ENCODE measurements at places on chromosomes 2 and 18.

- DNase-seq: no peak
Observed at GRCh38 chr2:132279344-132279743, 117.6 kb upstream of the ANKRD30BL start.

- DNase-seq: no peak
Observed at GRCh38 chr2:208297961-208298360, 31.9 kb downstream of the PIKFYVE start.

DNA sequence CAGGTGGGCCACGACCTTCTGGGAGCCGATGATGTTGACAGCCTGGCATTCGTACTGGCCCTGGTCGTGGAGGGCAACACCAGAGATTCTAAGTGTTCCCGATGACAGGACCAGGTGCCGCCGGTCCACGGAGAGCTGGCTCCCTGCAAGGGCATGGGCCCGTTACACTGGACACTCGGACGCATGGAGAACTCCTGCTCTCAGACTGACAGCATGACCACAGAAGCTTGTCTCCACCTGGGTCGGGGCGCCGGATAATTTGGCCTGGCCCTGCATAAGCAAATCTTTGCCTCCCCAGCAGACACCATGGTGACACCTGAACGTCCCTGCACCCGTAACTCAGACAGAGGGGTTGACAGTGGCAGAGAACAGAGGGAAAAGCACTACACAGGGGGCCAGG lies 80.7 kb downstream of the PXDN start:
- DNase-seq: no peak

GRCh38 chr2:238692562-238692961 lies 155.3 kb upstream of the TWIST2 start:
- DNase-seq: no peak
